Skeletal muscle cell (primary cell): ENCODE measurements at places on chromosomes 2 and 18.
A peak's percentile ranks its signal among the peaks of the same experiment; 100 is the strongest.

DNA sequence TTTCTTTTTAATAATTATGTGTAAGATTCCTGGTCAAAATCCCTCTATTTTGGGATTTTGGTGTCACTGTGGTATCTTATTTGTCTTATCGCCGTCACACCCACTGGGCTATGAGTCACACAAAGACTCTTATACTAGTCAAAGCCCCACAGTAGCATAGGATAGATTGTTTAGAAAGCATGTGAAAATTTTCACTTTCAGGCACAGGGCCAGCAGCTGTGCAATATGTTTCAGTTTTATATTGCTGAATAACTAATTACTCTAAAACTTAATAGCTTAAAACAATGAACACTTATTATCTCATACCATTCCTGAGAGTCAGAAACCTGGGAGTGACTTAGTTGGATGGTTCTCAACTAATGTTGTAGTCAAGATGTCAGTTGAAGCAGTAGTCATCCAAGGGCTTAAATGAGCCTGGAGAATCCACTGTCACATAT, 24.0 kb downstream of the CFAP210 start:
- DNase-seq: no peak

GRCh38 chr18:21912339-21913239, 172.0 kb downstream of the MIB1 start:
- no peak for DNase-seq

DNA sequence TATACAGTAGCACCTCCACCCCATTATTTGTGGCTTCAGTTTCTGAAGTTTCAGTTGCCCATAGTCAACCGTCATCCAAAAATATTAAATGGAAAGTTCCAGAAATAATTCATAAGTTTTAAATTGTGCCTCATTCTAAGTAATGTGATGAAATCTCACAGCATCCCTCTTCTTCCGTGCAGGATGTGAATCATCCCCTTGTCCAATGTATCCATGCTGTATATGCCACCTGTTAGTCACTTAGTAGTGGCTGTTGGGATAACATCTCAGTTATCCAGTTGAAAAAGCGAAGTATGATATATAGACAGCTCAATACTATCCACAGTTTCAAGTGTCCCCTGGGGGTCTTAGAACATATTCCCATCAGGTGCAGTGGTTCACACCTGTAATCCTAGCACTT, 119.1 kb upstream of the OTX1 start:
- DNase-seq: no peak

- no peak for DNase-seq
These were observed 144.5 kb upstream of the RPRM start for GRCh38 chr2:153623020-153623419.

DNA sequence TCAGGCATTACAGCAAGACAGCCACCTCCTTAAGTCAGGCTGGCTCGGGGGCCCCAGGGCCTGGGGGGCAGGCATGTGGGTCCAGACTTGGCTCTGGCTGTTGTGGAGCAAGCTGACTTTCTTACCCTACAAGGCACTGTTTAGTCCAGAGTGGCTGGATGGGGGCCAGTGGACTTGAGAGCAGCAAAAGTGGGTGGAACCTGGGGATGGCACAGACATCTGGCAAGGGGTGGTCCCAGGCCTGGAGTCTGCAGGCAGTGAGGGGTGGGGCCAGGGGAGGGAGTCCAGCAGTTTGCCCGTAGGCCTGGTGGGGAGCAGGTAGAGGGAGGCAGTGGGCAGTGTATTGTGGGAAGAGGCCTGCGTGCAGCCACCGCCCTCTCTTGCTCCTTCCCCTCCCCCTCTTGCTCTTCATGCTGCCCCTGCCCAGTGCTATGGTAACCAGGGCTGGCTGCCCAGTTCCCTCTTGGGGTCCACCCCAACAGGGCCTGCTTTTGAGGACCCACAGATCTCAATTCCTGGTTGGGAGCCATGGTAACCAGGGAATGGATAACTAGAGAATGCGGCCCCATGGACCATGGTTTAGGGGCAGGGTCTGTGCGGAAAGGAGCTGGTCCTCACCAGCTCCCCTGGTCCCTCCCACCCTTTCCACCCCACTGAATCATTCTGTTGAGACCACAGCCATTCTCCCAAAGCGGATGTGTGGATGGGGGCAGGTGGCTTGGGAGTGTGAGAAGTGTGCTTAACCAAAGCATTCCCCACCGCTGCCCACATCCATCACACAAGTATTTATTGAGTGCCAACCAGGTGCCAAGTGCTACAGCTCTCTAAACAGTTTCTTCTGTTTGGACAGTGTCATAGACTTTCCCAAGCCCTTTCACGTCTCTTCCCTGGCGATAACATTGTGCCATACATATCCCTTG, 19.3 kb downstream of the SPEG start:
- peak; percentile 91 for DNase-seq
